Left renal pelvis (tissue), 4 donors: ENCODE measurements at places on chromosomes 11 and 22. TPM values are rescaled to one million over a fixed set of nuclear protein-coding genes. Genes with fewer than 3 reads are reported as not detected.

DNA sequence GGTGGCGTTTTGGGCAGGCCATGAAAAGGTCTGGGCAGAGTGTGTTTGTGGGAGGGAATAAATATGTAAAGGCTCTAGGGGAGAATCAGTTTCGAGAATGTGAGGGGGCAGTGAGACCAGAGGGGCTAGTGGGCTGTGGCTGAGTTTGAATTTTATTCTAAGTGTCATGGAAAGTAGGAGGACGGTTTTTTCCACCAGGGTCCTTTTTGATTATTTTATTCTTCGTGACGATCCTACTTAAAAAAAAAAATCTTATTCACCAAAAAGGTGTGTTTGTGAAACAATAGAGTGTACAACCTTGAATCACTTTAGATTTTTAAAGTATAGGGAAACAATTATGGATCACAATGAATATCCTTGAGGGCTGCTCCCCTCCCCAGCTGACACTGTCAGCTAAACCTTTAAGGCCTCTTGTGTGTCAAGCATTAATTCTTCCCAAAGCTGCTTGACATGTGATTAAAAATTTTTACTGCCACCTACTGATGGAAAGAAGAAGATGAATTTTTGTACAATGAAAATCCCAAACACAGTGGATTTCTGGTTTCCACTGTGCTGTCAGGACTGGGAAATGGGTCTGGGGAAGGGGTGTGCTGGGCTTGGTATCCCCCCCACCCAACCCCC, 107.5 kb upstream of the OR4B1 start:
- no peak for DNase-seq

DNA sequence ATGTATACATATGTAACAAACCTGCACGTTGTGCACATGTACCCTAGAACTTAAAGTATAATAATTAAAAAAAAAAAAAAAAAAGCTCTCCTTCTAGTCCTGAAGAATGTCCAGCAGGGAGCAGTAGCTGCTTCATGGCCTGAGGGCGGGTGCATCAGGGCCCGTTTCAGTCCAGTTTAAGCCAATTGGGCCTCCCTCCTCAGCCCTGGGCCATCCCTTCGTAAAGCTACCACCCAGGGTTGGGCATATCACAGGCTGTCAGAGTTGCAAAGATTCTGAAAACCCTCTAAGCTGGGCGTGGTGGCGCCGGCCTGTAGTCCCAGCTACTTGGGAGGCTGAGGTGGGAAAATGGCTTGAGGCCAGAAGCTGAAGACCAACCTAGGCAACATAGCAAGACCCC, 5.4 kb downstream of the TMPRSS13 start:
- no peak for DNase-seq

DNA sequence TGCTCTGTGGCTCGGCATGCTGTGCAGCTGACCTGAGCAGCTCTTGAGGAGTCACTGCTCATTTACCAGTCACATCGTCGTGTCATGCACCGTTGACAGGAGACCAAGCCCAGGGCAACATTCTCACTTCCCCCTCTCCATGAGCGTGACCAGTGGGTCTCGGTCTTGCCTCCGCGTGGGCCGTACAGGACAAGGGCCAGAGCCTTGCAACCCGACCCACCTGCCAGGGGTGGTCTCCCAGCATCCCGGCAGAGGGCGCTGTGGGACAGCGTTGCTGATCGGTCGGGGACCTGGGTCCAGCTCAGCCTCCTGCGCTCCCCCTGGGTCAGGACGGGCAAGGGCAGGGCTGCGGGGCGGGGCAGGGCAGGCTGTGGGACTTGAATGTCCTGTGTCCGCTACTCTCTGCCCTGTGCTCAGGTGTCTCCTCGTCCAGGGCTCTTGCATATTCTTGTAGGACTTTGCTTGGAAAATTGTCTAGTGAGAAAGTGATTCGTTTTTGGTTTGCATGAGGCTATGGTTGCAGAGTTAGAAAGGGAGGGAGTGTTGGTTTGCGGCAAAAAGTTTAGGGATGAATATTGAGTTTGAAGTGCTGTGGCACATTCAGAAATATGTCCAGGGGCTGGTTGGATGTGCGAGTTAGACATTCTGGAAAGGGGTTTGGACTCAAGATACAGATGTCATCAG, 16.2 kb downstream of the EIF4G2 start:
- peak; percentile 46 for DNase-seq

DNA sequence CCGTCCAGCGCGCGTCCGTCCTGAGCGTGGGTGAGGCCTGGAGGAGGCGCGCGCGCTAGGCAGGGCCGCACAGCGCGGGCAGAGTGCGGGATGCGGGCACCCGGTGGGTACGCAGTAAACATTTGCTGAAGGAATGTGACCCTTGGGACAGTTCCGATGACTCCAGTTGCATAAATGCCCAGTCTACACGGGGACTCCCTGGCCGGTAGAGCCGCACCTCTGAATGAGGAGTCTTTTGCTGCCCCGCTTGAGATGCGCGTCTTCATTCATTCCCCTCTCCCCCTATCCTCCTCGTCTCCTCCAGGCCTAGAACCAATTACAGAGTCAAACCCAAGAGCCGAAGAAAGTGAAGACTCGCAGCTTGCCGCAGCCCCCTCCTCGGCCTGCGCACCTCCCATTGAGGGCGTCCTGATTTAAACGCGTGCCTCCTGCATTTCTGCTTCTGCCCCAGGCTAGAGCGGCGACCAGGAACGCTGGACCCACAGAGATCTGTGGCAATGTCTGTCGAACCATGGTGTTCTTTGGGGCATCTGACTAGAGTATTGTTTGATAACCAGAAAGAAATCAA, 729 bp upstream of the CHKB start:
- DNase-seq, result no peak

- no peak for DNase-seq
Measured at GRCh38 chr11:120129570-120129969, 8.3 kb downstream of the TRIM29 start.

- DNase-seq, result peak; percentile 62
Measured at GRCh38 chr22:27238935-27239510, 562.5 kb downstream of the MN1 start.

DNA sequence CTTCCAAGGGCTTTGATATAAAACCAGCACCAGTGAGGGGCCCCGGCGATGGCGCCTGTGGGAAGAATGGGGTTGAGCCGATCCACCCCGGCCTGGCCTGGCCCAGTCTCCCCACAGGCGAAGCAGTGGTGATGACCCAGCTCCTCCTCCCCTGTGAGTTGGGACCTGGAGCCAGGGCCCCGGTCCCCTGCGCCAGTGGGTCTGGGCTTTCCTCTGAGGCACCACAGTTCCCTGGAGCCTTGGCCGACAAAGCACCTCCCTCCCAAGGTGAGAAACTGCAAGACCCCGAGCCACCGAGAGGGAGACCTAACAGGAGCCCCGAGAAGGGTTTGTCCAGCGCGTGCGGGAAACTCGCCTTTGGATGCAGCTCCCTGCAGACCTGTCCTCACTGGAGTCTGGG, 942.9 kb downstream of the BRD1 start:
- no peak for DNase-seq

DNA sequence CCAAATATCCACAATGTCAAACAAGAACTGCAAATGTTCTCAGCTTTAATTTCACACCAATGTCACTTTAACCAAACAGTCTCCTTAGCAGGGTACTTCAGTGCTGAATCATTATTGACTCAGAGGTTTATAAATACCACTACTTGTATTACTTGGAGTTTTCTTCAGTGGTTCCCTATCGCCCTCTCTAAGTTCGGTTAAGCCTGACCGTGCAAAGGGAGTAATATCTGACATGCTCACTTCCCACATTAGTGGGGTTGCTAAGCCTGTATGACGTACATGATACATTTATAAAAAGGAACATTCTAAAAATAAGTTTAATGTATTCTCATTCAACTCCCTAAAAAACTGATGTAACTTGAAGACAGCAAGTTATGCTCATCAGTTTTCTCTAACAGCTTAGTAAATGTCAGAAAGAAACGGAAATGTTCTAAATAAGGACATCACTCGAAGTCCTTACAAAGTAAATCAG, 93.1 kb upstream of the ZC3H12C start:
- DNase-seq, result no peak

DNA sequence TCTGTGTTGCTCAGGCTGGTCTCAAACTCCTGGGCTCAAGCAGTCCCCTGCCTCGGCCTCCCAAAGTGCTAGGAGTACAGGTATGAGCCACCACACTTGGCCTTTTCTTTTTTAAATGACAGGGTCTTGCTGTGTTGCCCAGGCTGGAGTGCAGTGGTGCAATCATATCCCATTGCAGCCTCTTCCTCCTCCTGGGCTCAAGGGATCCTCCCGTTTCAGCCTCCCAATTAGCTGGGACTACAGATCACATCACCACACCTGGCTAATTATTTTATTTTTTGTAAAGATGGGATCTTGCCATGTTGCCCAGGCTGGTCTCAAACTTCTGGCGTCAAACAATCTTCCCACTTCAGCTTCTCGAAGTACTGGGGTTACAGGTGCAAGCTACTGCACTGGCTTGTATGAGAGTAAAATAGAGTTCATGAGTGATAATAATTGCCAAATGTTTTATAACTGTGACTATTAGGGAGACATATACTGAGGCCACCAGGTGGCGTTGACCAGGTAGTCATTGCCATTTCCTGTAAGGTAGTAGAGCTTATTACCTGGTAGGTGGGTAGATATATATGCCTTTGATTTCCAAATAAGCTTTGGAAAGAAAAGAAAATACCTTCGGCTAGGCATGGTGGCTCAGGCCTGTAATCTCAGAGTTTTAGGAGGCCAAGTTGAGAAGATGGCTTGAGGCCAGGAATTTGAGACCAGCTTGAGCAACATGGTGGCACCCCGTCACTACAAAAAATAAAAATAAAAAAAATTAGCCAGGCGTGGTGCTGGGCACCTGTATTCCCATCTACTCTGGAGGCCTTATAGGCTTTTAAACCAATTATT, 5.4 kb downstream of the FDX1 start:
- DNase-seq, result no peak

DNA sequence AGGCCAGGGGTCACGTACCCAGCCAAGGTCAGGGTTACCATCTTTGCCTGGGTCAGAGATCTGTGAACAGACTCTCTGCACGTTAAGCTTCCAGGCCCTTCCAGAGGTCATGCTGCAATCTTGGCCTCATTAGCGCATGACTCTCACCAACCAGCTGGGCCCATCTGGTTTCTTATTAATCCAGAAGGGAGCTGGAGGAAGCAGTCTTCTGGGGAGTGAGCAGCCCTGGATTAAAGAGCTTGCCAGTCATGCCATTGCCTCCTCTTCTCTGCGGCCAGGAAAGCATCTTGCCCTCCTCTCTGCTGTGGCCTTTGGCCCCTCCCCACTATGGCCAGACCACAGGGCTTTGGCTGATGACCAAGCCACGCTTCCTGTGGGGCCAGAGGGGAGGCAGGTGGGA, 57.4 kb downstream of the CHST1 start:
- peak; percentile 25 for DNase-seq

GRCh38 chr11:47415949-47416472, 7.6 kb downstream of the SLC39A13 start:
- DNase-seq, result no peak

GRCh38 chr11:35907648-35908431, 36.0 kb upstream of the LDLRAD3 start:
- DNase-seq, result no peak

DNA sequence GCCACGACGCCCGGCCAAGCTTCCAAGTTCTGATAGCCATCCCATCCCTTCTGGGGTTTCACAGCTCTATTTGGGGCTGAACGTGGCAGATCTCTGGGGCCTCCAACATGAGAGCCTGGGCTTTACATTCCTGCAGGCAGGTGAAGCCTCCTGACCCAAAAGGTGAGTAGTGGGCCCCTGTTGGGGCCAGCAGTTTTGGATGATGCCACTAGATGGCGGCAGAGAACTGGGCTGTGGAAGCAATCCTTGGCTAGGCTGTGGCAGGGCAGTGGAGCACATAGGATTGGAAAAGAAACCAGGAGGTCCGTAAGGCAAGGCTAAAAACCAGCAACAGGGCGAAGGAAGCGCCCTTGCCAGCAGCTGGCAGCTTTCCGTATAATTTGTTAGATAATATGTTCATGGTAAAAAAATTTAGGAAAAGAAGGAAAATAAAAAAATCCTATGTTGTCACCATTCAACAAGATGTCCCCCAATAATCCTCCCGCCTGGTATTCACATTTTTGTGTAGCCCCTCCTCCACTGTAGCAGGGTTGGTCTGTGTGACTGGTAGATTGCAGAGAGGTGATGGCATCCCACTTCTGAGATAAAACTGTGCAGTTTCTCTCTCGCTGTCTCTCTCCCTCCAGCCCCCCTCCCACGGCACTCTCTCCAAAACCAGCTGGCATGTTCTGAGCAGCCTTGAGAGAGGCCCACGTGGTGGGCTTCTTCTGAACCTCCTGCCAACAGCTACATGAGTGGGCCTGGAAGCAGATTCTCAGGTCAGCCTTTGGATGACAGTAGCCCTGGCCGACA, 43.6 kb upstream of the OR4B1 start:
- DNase-seq, result peak; percentile 40

DNA sequence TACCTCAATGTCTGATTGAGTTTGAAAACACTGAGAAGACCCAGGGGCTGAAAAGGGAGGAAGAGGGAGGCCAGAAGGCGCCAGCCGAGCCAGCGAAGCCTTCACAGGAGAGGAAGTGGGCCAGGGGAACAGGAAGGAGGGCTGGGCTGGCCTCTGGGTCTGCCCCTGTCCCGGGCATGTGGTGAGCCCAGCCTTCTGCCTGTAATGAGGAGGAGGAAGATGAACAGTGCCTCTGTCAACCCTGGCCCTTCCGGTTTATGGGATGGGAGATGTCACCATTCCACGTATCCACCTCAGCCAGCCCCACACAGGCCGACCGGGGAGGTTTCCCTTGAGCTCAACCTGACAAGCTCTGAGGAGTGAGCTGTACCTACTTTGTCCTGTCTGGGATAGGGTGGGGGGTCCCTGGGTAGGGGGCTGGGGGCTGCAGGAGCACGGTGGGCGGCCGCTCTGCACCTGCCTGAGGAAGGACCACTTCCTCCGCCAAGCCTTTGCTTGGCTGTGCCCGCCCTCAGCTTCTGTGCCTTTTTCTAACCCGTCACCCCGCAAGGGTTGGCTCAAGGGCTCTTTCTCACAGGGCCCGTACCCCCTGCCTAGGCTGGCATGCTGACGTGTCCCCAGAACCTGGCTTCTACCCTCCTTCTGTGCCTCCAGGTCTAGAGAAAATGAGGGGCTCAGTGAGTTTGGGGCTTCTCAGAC, 2.0 kb downstream of the PARVG start:
- DNase-seq, result no peak

- DNase-seq, result no peak
Measured at GRCh38 chr22:43114958-43115357, 4.4 kb downstream of the BIK start.

DNA sequence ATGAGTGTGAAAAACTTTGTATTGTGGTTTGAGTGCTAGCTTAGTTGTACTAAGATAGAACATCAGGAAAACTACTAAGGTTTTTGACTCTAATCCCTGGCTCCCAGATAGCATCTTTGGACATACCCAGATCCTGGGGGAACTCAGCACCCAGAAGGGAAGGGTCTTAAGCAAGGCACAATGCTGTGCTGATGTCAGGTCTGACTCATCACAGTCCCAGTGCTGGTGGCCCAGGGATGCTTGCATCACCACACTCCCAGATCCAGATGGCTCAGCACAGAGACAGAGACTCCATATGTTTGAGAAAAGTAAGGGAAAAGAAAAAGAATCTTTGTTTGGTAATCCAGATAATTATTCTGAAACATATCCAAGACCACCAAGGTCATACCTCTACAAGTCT, 18.3 kb upstream of the OR56A3 start:
- DNase-seq, result no peak

Gene PACSIN2
- polyA plus RNA-seq, result 63.9 TPM

Gene RNF26
- 34.5 TPM for polyA plus RNA-seq

Gene OR51B4
- 0.26 TPM for polyA plus RNA-seq

Gene GLYAT
- polyA plus RNA-seq, result 151 TPM

Gene CXCR5
- not detected for polyA plus RNA-seq

Gene APOL6
- 4.3 TPM for polyA plus RNA-seq
